GM10248 (cell line): ENCODE measurements at places on chromosomes 7 and 10.

DNA sequence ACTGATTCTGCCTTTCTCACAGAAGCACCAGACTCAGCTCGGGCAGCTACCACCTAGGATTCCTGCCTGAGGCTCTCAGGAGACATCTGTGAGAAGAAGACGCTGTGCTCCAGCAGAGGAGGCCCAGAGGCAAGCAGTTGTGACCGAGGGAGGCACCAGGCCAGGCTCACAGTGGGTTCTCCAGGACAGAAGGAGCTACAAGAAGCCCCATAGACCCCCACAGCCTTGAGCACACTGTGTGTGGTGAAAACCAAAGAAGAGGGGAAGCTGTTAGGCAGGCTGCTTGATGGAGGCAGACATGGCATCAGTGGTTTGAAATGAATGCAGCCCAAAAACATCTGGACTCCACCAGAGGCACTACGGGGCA is 198.8 kb downstream of the GRID1 start:
- DNase-seq: no peak

DNA sequence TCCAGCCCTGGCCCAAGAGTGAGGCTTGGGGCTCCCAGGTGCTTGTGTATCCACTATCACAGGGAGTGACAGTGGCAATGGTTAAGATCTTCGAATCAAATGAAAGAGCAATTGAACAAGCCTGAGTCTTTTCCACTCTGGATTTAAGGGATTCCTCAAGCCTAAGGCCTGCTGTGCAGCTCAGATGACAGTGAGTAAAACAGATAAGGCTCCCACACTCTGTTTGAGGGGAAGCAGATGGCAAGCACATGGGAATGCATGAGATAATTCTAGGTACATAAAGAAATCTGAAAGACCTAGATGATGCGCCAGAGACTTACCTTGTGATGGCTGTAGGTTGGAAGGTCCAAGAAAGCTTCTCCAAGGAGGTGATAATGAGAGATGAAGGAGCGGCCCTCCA is 95.0 kb downstream of the LRRC18 start:
- no peak for DNase-seq

- DNase-seq: no peak
Observed at GRCh38 chr10:127354992-127355391, 158.6 kb upstream of the INSYN2A start.

DNA sequence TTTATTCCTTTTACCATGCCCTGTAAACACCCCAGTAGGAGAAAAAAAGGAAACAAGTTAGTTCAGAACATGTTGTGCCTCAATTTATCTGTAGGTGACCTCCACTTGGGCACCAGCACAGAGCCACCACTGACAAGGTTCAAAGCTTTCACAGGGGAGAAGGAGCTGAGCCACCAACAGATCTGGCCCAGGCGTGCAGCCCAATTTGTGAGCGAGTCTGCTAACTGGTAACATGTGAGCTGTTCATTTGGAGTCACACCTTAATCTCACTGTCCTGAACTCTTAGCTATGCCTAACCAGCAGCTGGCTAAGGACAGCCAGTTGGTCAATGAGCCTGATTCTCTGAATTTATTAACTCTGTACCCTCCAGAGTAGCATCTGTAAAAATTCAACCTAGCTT is 78.4 kb upstream of the CAMK2B start:
- DNase-seq: no peak

DNA sequence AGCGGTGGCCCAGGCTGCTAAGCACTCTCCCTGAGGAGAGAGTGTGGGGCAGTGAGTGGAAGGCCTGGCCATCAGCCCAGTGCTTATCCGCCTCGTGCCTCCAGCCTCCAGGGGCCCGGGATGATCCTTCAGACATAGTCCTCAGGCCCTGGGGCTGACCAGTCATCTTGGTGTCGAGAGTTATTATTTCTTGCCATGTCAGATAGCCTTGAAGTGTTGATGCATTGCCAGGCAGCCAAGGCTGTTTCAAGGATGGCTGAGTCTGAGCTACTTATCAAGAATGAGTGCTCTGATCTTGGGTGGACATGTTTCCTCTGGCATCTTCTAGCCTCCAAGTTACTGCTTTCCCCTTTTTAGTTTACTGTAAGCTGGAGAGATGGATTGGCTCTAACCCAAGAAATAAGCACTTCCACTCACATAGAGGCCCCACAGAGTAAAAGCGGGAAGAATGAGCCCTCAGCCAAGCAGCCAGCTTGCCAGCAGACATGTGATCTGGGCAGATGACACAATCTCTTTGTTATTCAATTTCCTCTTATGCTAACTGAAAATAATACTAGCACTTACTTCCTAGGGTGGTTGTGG is 136.5 kb upstream of the NAMPT start:
- DNase-seq: no peak

DNA sequence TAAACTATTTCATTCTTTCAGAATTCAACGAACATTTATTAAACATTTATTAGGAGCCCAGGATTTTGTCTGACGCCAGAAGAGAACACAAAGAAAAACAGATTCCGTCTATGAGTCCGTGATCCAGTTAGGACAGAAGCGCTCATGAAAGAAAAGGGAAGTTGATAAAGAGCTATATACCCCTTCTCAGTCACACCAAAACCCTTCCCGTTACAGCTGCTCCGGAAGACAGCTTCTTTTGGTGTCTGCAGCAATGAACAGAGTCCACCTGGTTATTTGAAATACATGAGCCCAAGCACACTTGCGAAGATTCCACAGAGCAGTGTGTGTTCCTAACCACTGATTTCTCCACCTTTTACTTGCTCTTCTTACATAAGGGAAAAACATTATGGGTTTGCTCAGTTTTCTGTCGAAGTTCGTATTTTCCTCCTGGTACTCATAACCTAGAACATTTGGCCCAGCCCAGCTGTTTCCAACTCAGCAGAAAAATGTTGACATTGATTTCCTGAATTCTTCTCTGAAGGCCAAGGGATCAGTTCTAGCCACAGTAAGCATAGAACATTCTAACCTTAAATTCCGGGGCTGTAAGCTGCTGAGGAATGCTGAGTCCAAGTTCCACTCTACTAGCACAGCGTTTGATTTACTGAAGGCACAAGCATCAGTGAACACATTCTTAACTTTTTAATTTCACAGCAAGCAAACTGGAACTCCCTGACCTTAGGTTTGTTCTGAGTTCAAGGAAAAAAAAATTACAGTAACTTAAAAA is 206.5 kb downstream of the SORCS1 start:
- peak; percentile 34 for DNase-seq

GRCh38 chr10:51386248-51386885 is 312.1 kb downstream of the PRKG1 start:
- DNase-seq: no peak

DNA sequence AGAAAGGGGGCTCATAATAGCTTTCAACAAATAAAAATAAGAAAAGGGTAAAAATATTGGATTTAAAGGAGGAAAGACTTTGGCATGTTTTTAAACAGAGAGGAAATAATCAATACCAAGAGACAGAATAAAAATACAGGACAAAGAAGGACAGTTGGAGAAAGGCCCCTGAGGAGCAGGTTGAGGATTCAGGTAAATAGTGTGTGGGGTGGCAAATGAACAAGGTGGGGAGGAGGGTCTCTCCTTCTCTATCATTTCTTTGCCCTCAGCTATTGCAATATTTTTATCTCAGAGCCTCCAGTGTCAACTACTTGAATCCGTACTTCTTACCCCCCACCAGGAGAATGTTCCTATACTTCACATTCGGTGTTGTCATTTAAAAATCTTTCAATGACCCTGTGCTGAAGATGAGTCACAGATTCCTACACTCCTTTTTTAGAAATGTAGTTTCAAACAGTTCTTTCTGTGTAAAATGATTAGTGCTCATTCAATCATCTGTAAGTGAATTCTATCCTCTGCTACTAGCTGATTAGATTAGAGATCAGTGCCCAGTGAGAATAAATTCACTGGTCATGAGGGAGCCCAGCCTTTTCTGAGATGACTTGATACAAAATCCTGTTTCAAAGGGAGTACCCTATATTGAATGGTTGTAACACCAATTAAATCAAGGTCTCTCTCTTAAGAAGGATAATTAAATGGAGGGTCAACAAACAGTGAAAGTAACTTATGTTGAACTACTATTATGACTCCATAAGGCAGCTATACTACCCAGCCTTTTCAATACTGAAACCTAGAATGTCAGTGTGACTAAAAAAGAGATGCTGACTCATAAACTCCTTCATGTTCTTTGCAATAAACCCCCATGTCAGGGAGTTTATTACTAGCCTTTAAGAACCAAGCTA is 50.4 kb upstream of the WNT16 start:
- peak; percentile 67 for DNase-seq

- DNase-seq: no peak
Observed at GRCh38 chr7:106121189-106121810, 9.2 kb upstream of the SYPL1 start.

DNA sequence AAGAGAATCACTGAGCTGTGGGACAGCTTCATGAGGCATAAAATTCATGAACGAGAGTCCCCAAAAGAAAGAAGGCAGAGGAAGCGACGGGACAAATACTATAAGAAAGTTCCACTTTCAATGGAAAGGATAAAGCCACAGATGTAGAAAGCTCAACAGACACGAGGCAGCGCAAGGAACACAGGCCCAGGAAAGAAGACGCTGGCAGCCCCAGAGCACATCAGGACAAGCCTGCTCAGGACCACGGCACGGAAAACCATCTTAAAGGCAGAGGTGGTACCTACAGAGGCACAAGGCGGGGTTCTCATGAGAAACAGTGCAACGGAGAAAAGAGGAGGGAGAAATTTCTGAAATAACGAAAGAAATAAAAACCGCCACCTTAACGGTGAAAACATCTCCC is 273.4 kb downstream of the MAD1L1 start:
- DNase-seq: no peak

- DNase-seq: no peak
Observed at GRCh38 chr10:1411956-1412355, 325.4 kb downstream of the ADARB2 start.

- DNase-seq: no peak
Observed at GRCh38 chr10:118583611-118584010, 11.8 kb downstream of the PRLHR start.

GRCh38 chr7:123645516-123645915 is 10.2 kb upstream of the LMOD2 start:
- no peak for DNase-seq

DNA sequence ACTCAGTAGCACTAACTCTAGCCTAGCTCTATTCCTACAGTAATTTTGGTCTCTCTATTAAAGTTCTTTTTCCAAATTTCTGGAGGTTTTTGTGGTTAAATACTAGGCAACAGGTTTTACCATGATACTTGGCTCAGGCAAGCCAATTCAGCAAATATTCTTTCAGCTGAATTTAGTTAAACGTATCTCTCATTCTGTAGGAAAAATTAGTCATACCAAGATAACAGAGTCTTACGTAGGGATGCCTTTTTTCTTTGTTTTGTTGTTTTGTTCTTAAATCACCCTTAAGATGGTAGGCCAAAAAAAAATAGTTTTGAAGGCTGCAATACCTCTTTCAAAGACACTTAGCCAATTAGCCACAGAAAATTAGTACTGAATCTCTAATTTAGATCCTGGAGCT is 180.5 kb downstream of the MAGI2 start:
- DNase-seq: no peak

DNA sequence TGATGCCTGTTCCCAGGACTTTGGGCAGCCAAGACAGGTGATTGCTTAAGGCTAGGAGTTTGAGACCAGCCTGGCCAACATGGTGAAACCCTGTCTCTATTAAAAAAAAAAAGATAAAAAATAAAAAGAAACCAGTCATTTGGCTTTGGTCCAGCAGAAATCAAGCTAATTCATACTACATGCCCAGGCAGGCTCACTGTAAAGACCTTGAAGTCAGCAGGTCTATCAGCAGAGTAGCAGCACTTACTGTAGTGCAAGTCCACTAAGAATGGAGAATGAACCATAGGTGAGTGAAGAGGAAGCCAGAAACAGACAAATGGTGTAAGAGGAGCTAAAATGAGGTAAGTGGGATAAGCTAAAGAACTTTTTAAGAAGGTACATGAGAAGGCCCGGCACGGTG is 24.7 kb downstream of the PSPH start:
- no peak for DNase-seq

DNA sequence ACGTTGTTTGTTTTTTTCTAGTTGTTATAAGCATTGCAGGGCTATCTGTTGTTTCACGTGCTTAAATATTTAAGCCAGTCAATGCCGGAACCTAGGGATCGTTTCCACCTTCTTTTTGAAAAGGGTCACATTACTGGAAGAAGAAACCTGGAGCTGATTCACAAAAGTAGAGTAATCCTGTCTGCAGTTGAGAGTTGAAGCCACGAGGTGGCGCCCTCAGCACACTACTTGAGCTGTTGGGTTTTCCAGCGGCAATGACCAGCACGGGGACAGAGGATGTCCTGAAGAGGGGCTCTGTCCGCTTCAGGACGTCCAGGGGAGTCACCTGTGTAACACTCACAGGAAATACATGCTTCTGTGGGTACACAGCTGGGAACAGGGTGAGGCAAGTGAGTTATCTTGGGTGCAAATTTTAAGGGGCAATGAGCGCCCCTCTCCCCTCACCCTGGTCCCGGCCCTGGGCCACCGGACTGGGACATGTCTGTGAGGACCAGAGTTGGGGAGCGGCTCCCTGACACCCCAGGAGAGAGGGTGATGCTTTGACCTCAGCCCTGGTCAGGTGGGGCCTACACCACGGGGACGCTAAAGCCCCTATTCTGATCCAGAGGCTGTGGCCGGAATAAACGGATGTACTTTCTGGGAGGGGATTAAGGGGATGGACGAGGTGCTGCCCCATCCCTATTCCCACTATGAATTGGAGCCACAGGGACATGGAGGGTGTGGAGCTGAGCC is 26.3 kb upstream of the WDFY4 start:
- peak; percentile 74 for DNase-seq

DNA sequence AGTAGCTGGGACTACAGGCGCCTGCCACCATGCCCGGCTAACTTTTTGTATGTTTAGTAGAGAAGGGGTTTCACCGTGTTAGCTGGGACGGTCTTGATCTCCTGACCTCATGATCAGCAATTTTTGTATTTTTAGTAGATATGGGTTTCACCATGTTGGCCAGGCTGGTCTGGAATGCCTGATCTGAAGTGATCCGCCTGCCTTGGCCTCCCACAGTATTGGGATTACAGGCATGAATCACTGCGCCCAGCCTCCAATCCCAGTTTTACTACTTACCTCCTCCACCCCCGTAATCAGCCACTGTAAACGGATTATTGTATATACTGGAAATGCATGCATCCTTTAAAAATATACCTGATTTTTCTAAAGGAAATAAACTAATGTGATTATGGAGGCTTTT is 35.1 kb upstream of the MTPN start:
- DNase-seq: no peak
